ENCODE measurements at places on chromosomes 6 and 20. TPM values are rescaled to one million over a fixed set of nuclear protein-coding genes. Genes with fewer than 3 reads are reported as not detected.

DNA sequence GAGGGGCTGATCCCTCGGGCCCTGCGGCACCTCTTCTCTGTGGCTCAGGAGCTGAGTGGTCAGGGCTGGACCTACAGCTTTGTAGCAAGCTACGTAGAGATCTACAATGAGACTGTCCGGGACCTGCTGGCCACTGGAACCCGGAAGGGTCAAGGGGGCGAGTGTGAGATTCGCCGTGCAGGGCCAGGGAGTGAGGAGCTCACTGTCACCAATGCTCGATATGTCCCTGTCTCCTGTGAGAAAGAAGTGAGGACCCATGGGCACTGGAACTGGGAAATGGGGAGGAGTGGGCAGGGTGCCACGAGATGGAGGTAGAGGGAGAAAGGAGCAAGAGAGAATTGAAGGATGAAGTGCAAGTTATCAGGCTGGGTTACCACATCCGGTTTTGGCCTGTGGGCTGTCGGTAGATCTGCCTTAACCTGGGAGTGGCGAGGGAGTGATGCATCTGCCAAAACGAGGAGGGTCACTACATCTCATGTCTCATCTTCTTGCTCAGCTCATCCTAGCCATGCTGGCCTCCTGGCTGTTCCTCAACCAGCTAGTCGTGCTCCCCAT lies 5.4 kb upstream of the PHF1 start:
- no peaks in the 10 kb centered on the region for H3K36me3 ChIP-seq
- no peak overlapping the region for H3K4me3 ChIP-seq
- peak; percentile 71 for DNase-seq
- peaks cover 8% of the 10 kb centered on the region for H3K4me1 ChIP-seq

DNA sequence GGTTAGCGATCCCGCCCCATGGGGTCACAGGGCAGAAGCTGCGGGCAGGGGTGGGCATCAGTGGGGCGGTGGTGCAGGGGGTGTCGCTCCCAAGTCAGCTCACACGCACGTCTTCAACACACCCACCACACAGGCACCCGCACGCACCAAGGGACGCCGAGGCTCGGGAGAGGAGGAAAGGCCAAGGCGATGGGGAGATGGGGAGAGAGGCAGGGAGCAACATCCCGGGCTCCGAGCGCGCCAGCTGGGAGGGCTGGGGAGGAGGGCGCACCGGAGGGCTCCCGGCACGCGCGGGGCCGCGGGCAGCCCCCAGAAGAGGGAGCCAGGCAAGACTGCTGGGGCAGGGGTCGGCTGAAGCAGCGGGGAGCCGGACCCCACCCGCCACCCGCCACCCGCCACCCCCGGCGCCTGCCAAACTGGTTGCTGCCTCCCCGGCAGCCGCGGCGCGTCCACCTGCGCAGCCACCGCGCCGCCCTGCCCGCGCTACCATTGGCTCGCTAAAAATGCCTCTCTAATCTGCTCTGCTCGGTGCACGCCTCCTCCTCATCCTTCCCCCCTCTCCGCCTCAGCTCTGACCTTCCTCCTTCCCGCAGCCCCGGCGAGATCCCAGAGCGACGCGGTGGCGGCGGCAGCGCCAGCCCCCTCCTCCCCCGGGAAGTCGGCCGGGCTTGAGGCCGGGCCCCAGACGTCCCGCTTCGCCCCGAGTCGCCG lies at the start of gene PACSIN1:
Gene PACSIN1 (plus strand): TSS at position 546 of the 711 bp plus-strand sequence. CDS start 60,230 bp downstream, outside the sequence.
- DNase-seq = no peak
- no peaks in the 10 kb centered on the region for H3K36me3 ChIP-seq
- no peak within 1 kb of the TSS for H3K27ac ChIP-seq
- H3K27me3 ChIP-seq = no peaks in the 10 kb centered on the region
- peak within 1 kb of the TSS; percentile 15 for H3K4me3 ChIP-seq
- H3K4me1 ChIP-seq = peaks cover 13% of the 10 kb centered on the region

DNA sequence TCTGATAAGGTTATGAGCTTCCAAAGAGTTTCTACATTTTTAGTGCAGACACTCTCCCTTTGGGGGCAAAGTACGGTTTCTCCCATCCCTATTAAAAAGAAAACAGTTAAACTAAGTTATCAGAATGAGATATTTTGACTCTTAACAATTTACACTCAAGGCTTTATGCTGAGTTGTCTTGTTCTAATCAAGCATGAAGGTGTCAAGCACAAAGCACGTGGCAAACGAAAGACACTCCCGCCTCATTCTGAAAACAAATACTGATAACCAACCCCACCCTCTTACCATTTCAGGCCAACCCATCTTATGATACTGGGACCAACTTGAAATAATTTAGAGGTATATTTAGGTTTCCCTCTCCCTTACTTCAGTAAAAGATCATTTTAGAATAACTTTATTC lies 24.3 kb downstream of the OR14J1 start:
- DNase-seq = no peak
- no peak overlapping the region for H3K4me3 ChIP-seq
- H3K27me3 ChIP-seq = no peaks in the 10 kb centered on the region
- H3K27ac ChIP-seq = no peak overlapping the region

DNA sequence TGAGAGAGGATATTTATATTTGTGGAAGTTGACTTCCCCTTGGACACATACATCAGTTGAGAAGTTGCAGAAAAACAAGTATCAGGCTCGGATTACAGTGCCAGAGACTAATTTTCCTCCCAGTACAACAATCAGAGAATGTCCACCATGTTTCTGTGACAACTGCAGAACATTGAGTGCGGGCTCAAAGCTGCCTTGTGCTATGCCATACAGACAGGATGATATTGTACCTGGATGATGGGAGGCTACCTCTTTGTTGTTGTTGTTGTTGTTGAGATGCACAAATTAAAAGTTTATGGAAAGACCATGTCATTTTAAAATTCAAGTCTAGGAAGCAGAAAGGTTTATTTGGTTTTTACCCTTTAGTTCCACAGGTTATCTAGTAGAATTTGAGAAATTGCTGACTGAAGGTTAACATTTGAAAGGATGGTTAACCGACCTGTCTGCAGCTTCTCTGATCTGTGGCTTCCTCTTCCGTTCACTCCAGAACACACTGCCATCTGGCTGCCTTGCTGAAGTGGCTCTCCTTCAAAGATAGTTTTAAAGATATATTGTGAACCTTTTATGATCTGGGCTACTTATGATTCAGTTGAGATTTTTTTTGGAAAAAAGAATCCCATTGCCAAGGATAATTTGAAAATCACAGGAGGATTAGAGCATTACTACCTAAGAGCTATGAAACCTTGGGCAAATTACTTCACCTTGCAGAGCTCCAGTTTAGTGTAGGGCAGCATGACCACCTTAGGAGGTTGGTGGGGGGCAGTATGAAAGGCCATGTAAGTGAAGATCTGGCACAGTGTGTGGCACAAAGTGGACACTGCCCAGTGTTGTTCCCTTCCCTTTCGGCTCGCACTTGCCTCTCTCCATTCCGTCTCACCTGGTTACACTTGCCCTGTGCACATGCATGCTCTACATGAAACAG lies 15.9 kb downstream of the TMEM200A start:
- no peaks in the 10 kb centered on the region for H3K36me3 ChIP-seq
- H3K27me3 ChIP-seq = no peaks in the 10 kb centered on the region
- no peak overlapping the region for H3K4me3 ChIP-seq
- no peaks in the 10 kb centered on the region for H3K4me1 ChIP-seq

- no peak for DNase-seq
- H3K4me1 ChIP-seq = no peaks in the 10 kb centered on the region
- no peak overlapping the region for H3K27ac ChIP-seq
- H3K36me3 ChIP-seq = peaks cover 11% of the 10 kb centered on the region
Measured at GRCh38 chr20:20568604-20569205, 143.7 kb downstream of the RALGAPA2 start.

- no peak overlapping the region for H3K27ac ChIP-seq
- H3K4me1 ChIP-seq = peaks cover 19% of the 10 kb centered on the region
- no peak for DNase-seq
- peak overlapping the region; percentile 9 for H3K4me3 ChIP-seq
- no peaks in the 10 kb centered on the region for H3K27me3 ChIP-seq
Measured at GRCh38 chr6:158909938-158910337, 90.1 kb downstream of the RSPH3 start.

DNA sequence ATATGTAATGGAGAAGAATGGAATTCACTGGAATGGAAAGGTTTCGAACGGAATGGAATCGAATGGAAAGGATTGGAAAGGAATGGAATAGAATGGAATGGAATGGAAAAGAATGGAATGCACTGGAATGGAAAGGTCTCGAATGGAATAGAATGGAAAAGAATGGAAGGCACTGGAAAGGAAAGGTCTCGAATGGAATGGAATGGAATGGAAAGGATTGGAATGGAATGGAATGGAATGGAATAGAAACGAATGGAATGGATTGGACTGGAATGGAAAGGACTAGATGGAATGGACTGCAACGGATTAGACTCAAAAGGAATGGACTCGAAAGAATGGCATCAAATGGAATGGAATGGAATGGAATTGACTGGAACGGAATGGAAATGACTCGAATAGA lies 20.5 kb upstream of the DEFB115 start:
- no peak for DNase-seq
- H3K4me1 ChIP-seq = no peaks in the 10 kb centered on the region
- no peak overlapping the region for H3K4me3 ChIP-seq
- H3K36me3 ChIP-seq = no peaks in the 10 kb centered on the region
- no peak overlapping the region for H3K27ac ChIP-seq

GRCh38 chr6:135145063-135145800 lies 35.9 kb upstream of the MYB start:
- no peak overlapping the region for H3K4me3 ChIP-seq
- DNase-seq = no peak
- peaks cover 8% of the 10 kb centered on the region for H3K4me1 ChIP-seq
- no peak overlapping the region for H3K27ac ChIP-seq
- H3K36me3 ChIP-seq = no peaks in the 10 kb centered on the region
- no peaks in the 10 kb centered on the region for H3K27me3 ChIP-seq

DNA sequence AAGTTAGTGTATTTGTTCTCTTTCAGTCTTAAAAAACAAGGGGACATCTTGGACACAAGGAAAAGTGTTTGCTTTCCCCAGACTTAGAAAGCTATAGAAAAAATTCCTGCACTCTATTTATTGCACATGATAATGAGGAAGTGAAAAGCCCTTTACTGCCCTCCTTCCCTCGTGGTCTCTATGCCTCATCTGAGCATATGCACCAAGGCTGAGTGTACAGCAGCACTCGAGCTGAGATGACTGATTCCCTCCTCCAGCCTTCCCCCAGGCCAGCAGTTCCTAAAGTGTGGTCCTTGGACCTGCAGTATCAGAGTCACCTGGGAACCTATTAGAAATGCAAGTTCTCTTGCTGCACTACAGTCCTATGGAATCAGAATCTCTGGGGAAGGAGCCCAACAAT lies 14.3 kb upstream of the LAMP5 start:
- H3K4me1 ChIP-seq = no peaks in the 10 kb centered on the region
- DNase-seq = no peak
- no peaks in the 10 kb centered on the region for H3K36me3 ChIP-seq
- H3K27ac ChIP-seq = no peak overlapping the region
- no peaks in the 10 kb centered on the region for H3K27me3 ChIP-seq

DNA sequence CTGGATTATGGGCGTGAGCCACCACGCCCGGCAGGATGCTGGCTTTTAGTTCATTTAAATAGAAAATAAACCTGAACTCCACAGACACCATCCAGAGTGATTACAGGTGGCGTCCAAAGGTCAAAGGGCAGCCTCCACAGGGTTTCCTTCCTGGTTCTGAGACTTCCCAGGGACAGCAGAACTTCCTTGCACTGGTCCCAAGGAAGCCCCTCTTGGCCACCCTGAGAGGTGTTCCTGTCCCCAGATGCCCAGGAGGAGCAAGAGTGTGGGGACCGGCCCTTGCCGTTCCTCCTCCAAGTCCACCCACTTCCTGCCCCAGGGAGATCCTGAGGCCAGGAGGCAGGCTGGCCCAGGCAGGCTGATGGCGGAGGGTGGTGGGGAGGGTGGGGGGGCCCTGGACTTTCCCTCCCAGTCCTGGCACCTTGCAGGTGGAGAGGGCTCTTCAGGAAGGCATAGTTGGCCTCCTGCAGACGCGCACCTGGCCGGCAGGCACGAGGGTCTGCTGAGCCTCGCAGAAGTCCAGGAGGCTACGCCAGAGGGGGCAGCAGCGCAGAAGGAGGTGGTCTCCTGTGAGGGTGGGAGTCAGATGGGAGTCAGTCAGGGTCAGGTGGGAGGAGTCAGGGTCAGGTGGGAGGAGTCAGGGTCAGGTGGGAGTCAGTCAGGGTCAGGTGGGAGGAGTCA lies 5.0 kb downstream of the FNDC11 start:
- H3K27ac ChIP-seq = no peak overlapping the region
- H3K4me3 ChIP-seq = no peak overlapping the region
- H3K27me3 ChIP-seq = no peaks in the 10 kb centered on the region
- peaks cover 43% of the 10 kb centered on the region for H3K36me3 ChIP-seq

DNA sequence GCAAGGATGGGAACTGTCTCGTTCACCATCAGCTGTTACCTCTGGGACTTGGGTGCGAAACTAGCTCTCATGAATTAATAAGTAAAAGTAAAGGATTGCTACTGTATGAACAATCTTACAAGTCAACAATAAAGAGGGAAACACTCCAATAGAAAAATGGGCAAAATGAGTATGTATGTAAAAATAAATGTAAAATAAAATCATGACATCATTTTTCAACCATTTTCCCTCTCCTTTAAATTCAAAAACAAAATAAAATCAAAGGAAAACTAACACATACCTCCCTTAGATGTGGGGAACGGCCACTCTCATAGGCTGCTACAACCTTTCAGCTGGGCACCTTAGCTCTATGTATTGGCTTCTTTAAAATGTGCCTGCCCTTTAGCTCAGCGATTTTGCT lies 389.7 kb upstream of the ARID1B start:
- H3K4me3 ChIP-seq = no peak overlapping the region
- no peaks in the 10 kb centered on the region for H3K36me3 ChIP-seq

GRCh38 chr6:53813096-53813495 lies 18.3 kb downstream of the LRRC1 start:
- no peaks in the 10 kb centered on the region for H3K36me3 ChIP-seq
- DNase-seq = no peak
- H3K27me3 ChIP-seq = no peaks in the 10 kb centered on the region
- no peak overlapping the region for H3K27ac ChIP-seq

GRCh38 chr20:38945012-38945411 lies 17.1 kb upstream of the DHX35 start:
- H3K27ac ChIP-seq = no peak overlapping the region
- no peak for DNase-seq
- H3K4me3 ChIP-seq = no peak overlapping the region
- no peaks in the 10 kb centered on the region for H3K27me3 ChIP-seq

The PSORS1C2 gene
- not detected for total RNA-seq

The AGER gene
- total RNA-seq = 8.1 TPM

The LHFPL5 gene
- total RNA-seq = not detected

The WFDC10B gene
- not detected for total RNA-seq

The RAET1L gene
- 8.3 TPM for total RNA-seq

The DAAM2 gene
- total RNA-seq = 22.1 TPM

Measured in vagina (tissue), 2 donors.